ENCODE measurements at places on chromosomes 16 and 17.

DNA sequence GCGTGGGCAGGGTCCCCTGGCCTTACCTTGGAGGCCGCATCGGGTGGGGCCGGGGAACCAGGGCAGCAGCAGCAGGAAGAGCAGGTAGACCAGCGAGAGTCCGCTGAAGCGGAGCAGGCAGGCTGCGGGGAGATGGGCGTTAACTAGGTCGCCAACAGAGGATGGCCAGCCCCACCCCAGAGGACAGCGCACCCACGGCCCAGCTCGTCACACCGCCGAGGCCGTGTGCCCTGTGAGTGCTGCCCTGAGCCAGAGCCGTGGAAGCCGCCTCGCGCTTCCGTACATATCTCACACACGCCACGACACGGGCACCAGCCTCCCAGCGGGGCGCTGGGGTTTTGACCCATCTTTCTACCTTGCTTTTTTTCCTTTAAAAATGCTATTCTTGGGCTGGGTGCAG lies 35.7 kb downstream of the PIEZO1 start:
- DNase-seq = no peak

- peak; percentile 24 for DNase-seq
These were observed 17.4 kb upstream of the OR1F1 start for GRCh38 chr16:3170440-3171180.

DNA sequence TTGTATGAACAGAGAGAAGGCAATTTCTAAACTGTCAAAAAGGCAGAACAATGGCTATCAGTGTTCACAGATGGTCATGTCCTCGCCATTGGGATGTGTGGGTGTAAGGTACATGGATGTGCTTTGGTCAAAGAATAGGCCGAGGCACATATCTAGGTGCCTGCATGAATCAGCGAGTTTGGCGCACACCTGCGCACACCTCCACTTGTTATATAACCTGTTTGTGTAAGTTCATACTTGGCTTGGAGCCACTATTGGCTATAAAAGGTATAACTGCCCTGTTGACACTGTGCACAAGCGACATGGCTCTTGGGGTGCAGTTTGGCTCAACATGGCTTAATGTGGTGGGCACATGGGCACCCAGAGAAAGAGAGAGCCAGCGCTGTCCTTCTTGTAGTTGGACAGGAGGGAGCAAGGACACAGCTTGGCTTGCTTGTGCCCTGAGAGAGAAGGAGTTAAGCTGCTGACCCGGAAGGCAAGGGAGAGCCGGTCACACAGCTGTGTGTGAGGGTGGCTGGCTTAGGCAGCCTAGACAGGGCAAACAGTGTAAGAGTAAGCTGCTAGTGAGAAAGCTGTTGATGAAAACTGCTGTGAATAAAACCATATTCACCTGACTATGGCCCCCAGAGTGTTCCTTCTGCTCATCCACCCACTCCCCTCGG lies 499.1 kb downstream of the KCNJ2 start:
- no peak for DNase-seq

- DNase-seq = no peak
These were observed 3.3 kb upstream of the STH start for GRCh38 chr17:45995627-45996270.

DNA sequence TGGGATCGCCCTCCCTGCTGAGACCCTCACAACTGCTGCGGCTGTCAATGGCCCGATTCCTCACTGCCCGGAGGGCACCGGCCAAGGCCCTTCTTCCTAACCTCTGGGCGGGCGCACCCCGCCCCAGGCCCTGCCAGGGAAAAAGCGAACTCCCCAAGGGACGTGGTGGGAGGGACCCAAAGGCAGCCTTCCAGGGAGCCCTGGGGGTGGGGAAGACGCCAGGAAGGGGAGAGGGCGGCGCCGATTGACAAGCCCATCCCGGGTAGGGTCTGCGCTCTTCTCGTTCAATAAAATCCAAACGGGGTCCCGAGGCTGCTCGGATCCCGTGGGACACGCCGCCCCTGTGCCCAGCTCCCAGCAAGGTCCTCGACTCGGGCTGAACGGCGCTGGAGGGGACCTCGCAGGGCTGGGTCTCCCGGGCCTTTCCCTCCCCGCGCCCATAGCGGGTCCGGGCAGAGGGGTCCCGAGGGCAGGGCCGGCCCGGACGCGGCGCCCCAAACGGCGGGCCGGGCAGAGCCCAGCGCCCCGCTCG lies 416 bp downstream of the KIFC3 start:
- DNase-seq = peak; percentile 68

DNA sequence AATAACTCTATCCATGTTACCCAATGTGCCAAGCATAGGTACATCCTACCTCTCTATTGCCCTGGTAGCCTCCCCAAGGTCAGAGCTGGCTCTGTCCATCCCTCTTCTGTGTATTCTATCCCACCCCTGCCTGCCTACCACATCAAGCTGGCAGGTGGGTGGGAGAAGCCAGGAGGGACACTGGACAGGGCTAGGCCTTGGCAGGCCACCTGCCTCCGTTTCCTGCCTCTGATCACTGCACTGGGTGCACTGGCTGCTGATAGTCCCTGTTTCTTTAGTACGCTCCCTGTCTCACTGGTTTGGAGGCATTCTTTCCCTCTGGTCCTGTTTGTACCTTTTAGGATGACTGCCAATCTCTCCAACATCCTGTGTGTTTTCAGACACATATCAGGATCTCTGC lies 12.7 kb downstream of the TK2 start:
- no peak for DNase-seq

GRCh38 chr16:27481282-27481934 lies 68.3 kb downstream of the GTF3C1 start:
- no peak for DNase-seq

DNA sequence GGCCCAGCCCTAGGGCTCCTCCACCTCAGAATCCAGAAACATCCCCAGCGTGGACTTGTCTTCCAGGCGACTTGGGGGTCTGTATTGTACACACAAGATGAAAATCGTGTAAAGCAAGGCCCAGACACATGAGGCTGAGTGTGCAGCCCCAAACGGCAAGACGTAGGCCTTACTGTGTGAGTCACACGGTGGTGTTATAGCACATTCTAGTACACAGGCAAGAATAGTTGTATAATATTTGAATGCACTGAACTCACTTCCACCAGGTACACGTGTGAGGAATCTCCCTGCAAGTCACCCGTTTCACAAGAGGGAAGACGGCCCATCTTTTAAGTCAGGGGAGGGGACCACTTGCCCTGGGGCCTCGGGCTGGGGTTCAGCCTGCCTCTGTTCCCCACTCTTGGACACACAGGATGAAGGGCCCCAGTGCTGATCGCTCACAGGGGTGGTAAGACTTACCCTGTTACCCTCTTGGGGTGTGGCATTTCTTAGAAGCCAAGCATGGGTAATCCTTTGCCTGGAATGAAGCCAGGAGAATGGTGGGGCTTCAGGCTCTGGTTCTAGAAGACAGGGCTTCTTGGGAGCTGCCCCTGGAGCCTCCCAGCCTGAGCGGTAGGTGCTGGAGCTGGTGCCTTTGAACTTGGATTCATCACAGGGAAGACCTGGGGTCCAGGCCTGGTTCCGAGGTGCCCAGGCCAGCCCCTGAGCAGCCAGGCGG lies 71.3 kb downstream of the SREBF1 start:
- no peak for DNase-seq

- no peak for DNase-seq
These were observed 149.3 kb downstream of the CLEC16A start for GRCh38 chr16:11093572-11094074.

- no peak for DNase-seq
These were observed 12.5 kb downstream of the KCTD13 start for GRCh38 chr16:29913514-29913913.

DNA sequence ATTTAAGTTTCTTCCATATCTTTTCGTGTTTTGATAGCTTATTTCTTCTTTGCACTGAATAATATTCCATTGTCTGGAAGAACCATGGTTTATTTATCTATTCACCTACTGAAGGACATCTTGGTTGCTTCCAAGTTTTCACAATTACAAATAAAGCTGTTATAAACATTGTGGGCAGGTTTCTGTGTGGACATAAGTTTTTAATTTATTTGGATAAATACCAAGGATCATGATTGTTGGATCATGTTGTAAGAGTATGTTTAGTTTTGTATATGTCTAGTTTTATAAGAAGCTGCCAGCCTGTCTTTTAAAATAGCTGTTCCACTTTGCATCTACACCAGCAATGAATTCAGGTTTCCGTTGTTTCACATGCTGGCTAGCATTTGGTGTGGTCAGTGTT lies 339.4 kb downstream of the CDH11 start:
- no peak for DNase-seq

- DNase-seq = no peak
These were observed 63.9 kb upstream of the CNEP1R1 start for GRCh38 chr16:49961089-49961488.

DNA sequence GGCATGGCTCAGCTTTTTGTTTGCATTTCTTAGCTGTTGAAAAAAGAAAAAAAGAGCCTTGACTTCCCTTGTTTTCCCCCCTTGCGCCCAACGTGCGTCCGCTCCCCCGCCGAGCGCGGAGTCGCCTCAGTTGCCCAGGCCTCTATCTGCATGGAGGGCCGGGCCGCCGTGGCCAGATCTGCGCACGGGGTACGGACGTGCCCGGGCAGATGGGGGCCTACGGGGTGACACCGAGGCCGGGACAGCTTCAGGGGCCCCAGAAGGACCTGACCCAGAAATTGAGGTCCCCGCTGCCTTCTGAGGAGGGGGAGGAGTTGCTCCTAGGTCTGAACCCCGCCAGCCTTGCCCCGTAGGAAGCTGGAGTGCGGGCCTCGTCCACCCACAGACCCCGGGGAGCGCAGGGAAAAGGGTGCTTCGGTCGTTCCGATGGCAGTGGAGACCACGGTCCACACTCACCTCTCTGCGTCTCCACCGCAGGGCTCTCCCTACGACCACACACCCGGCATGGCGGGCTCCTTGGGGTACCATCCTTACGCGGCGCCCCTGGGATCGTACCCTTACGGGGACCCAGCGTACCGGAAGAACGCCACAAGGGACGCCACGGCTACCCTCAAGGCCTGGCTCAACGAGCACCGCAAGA lies 1.5 kb downstream of the IRX5 start:
- no peak for DNase-seq

- DNase-seq = no peak
These were observed 2.5 kb upstream of the IGF2BP1 start for GRCh38 chr17:48994549-48995303.

DNA sequence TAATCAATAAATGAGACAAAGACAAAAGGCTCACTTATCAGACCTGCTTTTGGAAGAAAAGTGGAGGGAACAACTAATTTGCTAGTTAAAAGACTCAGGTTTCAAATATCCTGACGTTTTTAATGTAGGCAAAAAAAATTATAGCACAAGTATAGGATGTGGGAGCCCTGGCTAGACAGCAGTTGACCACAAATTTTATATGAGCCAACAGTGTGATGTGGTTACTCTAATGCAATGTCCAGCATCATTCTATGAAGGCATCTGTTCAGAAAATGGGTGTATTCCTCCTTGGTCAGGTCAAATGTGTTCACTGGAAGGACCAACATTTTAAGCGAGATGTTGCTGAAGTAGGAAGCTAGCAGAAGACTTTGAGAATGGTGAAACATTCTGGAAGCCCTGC lies 237.4 kb downstream of the MAP2K6 start:
- no peak for DNase-seq

GRCh38 chr16:84703681-84704080 lies 3.9 kb downstream of the USP10 start:
- DNase-seq = no peak

GRCh38 chr16:3518986-3519348 lies 18.2 kb downstream of the CLUAP1 start:
- no peak for DNase-seq

GRCh38 chr16:9033125-9033830 lies 58.2 kb upstream of the HAPSTR1 start:
- peak; percentile 49 for DNase-seq

- no peak for DNase-seq
These were observed 154.8 kb downstream of the CYB561 start for GRCh38 chr17:63291258-63291657.

- DNase-seq = no peak
These were observed 42.3 kb downstream of the BPTF start for GRCh38 chr17:67867591-67867990.

DNA sequence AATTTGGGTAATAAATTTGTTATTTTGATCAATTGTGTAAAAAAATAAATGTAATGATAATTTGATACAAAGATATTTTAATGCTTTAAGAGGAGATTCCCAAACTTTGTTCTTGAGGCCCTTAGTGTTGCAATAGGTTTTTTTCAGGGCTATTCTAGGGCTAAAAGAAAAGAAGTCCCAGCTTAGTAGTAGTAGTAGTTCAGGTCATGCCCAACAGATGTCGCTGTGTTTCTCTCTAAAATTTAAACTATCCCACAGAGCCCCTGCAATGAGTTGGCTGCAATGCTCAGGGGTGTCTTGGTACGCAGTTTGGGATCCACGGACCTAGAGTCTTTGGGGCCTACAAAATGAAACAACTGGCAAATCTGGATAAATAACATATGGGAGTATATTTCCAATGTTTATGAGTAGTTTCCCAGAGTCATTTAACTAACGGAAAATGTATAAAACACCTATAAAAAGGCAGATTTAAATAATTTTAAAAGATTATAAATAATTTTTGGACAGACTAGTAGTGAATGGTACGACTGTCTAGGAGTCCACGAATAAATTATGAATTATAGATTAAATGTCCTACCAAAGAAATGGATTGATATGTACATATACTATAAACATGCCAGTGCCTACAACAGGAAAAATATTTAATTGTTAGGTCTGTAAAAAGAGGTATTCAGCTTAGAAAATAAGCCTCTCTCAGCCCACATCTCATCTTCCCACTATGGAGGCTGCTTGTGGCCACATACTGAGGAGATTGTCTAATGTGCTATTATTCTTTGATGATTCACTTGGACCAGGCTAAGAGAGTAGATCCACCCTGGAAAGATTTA lies 228.5 kb upstream of the PMFBP1 start:
- peak; percentile 48 for DNase-seq

- DNase-seq = peak; percentile 22
These were observed 24.3 kb upstream of the MGAT5B start for GRCh38 chr17:76843703-76844484.

GRCh38 chr16:14529010-14529669 lies 100.9 kb downstream of the PARN start:
- DNase-seq = peak; percentile 88

DNA sequence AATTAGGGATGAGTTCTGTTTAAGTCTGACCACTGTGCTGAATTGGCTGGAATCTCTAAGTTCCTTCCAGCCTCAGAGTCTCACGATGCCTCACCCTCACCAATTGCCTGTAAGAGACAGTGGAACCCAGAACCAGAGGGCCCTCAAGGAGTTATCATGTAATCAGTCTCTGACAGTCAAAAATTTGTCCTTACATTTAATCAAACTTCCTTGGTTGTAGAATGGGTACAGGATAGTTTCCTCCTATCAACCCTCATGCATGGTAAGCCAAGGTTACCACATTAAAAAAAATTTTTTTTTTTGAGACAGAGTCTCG lies 83.2 kb downstream of the CDK5R1 start:
- DNase-seq = no peak

DNA sequence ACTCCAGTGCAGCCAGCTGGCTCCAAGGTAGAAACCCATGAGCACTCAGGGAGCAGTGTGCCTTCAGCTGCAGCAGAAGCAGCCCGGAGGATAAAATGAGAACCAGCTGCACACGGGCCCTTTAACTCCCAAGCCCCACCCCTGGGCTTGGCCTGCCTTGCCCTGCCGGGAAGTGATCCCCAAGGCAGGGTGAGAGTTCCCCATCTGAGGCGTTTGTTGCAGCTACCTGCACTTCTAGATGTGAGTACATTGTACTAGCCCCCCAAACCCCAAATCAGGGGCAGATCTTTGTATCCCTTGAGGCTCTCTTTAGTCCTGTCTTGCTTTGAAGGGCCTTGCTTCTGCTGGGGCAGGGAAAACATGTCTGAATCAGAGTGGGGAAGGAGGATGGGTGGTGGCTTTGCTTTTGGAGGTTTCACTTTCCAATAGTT lies at the start of gene MVP:
Gene MVP, plus strand, starts transcription at position 192 of the 431 bp plus-strand sequence. CDS start 10,088 bp downstream, outside the sequence.
- peak; percentile 75 for DNase-seq

- DNase-seq = no peak
These were observed 9.5 kb downstream of the DLX4 start for GRCh38 chr17:49978501-49978900.

- DNase-seq = no peak
These were observed 77.6 kb downstream of the PRKCA start for GRCh38 chr17:66379996-66380395.
